ENCODE measurements at places on chromosomes 12 and 14.

GRCh38 chr12:89857652-89858274 is 149.1 kb upstream of the ATP2B1 start:
- DNase-seq: no peak

DNA sequence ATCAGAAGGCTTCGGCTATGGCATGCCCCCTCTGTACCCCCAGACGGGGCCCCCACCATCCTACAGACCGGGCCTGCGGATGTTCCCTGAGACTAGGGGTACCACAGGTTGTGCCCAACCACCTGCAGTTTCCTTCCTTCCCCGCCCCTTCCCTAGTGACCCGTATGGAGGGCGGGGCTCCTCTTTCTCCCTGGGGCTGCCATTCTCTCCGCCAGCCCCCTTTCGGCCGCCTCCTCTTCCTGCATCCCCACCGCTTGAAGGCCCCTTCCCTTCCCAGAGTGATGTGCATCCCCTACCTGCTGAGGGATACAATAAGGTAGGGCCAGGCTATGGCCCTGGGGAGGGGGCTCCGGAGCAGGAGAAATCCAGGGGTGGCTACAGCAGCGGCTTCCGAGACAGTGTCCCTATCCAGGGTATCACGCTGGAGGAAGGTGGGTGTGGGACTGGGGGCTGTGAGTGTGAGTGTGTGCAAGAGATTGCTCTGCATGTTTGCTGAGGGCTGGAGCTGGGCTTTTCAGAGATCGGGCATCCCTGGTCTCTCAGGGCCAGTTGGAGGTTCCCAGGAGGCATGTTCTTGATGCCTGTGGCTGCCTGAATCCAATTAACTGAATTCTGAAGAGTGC is 8.6 kb downstream of the NFATC4 start:
- DNase-seq: no peak

- no peak for DNase-seq
Observed at GRCh38 chr12:93704122-93704521, 26.9 kb downstream of the CRADD start.

- DNase-seq: no peak
Observed at GRCh38 chr12:68378872-68379606, 46.9 kb upstream of the MDM1 start.

DNA sequence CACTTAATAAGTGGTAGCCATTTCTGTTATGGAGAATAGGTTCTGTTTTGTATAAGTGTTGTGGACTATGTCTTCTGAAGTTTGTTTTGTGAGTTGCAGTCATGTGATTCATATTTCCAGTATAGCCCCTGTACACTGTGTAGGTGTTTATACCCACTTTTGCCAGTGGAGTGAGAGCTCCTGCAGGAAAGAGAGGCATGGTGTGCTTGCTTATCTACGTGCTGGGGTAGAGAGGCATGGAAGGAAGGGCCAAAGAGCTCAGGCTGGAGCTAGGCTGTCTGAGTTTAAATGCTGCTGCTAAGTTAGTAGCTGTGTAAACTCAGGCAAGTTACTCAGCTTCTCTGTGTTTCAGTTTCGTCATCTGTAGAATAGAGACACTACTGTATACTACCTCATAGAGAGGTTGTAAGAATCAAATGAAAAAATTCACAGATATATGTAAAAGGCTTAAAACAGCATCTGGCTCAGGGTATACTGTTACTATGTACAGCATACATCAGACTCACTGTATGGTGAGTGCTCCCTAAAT is 88.2 kb upstream of the SLC38A2 start:
- DNase-seq: no peak

- no peak for DNase-seq
Observed at GRCh38 chr12:28776220-28776619, 372.9 kb upstream of the FAR2 start.

DNA sequence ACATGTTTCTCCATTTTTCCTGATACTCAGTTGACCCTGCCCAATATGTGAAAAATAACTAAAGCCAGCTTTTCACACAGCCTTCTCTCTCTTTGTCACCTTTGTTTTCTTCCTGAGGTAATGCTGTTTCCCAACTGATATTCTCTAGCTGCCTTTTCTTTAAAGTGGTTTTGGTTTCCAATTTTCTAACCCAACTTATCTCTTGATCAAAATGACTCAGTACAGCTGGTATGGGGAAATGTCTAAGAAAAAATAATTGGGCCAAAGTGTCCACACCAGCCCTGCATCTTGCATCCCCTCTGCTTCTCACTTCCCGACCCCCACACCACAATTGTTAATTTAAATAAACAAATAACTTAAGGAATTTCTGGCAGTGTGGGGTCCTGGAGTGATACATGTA is 193.8 kb downstream of the SYT1 start:
- no peak for DNase-seq

GRCh38 chr12:7628381-7628961 is 37.2 kb downstream of the APOBEC1 start:
- peak; percentile 63 for DNase-seq

DNA sequence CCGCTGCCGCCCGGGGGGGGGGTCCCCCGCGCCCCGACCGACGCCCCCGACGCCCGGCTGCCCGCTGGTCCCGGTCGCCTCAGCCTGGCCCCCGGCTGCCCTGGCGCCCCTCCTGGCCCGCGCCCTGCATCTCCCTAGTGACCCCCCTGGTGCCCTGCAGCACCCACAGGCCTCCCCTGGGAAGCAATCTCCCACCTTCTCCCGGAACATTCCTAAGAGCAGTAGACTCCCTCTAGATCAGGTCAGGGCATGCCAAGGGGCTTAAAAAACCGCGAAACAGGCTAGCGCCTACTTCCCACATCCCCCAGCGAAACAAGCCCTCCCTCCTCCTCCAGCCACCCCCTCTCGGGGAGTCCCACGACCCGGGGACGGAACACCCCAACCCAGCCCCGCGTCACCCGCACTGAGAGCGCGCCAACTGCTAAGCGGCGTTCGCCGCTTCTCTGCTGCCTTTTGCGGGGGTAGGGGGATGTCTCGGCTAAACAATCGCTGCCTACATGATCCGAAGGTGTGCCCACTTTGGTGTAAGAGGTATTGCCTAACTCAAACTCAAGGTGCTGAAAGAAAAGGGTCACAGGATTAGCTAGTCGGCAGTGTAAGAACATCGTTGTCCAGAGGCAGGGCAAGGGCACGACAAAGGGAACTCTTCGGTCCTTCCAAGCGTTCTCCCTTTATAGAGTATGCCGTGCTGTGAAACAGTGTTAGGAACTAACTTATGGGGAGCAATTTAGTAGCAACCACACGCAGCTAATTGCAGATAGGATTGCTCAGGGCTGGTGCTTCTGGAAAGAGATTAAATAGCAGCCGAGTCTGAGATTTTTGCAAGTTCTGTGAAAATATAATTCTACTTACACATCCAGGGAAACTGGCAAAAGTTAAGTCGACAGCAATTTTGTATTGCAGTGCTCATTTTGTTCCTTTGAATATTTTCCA is 619 bp upstream of the NTN4 start:
- DNase-seq: peak; percentile 87

- no peak for DNase-seq
Observed at GRCh38 chr14:95055318-95055717, 102.0 kb downstream of the DICER1 start.

DNA sequence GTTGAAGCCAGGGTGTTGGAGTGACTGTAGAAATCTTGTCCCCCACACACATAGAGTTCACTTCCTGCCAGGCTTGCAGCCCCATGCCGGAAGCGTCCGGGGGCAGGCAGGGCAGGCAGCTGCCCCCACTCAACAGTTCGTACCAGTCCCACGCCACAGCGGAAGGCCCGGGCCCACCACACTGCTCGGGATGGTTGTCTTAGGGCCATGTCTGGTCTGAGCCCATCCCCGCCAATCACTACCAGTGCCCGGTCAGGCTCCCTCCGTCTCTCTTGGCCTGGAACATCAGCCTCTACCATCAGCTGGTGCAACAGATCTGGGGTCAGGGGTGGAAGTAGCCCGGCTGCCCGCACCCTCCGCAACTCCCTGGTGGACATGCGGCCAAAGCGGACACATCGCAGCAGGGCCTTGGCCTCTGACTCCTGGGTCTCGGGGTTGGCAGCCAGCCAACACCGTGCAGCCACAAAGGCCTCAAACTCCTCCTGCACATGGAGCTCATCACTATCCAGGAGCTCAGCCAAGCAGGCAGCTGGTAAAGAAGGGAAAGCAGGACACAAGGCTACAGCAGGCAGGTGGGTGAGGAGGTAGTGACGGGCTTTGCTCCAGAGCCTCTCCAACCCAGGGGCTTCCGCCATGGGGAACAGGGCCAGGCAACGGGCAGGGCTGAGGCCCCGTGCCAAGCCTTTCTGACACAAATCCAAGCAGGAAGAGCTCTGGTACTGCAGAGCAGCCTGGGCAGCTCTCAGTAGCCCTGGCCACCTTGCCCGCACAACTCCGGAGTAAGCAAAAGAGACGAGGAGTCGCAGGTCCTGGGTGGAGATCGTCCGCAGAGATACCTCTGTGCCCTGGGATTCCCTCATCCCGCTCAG is 5.9 kb downstream of the KLHL33 start:
- no peak for DNase-seq

- DNase-seq: no peak
Observed at GRCh38 chr12:125882141-125882540, 816.9 kb downstream of the AACS start.

- DNase-seq: no peak
Observed at GRCh38 chr12:13124656-13125505, 21.4 kb upstream of the GSG1 start.

Data from osteoblast (primary cell).